ENCODE measurements at places on chromosomes 7 and 10.

DNA sequence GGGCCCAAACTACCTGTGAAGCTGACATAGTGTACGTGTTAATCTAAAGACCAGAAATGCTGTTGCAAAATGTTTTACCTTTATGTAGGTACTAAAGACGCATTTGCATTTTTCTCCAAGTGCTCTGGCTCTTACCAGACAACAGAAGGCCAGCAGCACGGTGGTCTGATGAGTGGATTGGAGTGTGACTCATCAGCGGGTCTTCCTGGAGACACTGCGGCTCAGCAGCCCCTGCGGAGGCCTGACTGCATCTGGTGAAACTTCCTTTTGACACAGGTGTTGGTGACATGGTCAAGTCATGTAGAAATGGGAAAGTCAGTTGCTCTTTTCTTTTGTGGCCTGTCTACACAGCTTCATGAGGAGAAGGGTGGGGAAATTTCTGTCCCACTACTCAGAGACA is 723.6 kb downstream of the INHBA start:
- no peak for DNase-seq

- DNase-seq, result no peak
Measured at GRCh38 chr7:1526271-1526754, 4.2 kb upstream of the MAFK start.

DNA sequence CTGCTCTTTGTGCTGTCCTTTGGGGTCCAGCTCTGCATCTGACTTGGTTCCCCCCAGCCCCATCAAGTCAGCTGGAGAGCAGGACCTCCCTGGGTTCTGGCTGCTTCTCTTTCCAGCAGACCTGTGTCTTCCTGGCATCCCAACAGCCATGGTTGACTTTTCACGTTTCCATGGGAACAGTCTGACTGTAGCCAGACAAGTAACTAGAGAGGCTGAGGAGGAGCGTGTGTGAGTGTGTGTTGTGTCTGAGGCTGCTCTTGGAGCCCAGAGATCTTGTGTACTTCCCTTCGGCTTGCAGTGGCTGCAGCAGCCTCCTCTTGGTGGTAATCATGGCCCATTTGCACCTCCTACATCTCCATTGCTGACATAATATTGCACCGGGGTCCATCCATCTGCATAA is 332.0 kb downstream of the RPS24 start:
- no peak for DNase-seq

GRCh38 chr10:114010316-114010715 is 33.4 kb upstream of the ADRB1 start:
- no peak for DNase-seq

DNA sequence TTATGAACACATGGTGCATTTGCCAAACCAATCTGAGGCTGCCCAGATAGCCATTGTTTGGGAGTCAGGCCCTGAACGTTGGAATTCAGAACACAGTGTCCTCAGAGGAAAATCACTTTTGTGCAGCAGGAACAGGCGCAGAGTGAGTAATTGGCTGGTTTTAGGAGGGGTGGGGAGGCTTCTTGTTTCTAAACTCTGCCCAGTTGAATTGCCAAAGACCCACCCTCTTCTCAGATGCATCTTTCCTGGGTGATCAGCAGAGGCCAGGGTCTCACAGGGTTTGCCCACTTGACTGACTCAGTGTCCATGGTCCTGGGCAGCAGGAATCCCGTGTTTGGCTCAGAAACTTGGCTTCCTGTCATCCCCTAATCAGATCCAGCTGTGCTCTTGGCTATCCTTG is 24.3 kb downstream of the PRLHR start:
- no peak for DNase-seq

DNA sequence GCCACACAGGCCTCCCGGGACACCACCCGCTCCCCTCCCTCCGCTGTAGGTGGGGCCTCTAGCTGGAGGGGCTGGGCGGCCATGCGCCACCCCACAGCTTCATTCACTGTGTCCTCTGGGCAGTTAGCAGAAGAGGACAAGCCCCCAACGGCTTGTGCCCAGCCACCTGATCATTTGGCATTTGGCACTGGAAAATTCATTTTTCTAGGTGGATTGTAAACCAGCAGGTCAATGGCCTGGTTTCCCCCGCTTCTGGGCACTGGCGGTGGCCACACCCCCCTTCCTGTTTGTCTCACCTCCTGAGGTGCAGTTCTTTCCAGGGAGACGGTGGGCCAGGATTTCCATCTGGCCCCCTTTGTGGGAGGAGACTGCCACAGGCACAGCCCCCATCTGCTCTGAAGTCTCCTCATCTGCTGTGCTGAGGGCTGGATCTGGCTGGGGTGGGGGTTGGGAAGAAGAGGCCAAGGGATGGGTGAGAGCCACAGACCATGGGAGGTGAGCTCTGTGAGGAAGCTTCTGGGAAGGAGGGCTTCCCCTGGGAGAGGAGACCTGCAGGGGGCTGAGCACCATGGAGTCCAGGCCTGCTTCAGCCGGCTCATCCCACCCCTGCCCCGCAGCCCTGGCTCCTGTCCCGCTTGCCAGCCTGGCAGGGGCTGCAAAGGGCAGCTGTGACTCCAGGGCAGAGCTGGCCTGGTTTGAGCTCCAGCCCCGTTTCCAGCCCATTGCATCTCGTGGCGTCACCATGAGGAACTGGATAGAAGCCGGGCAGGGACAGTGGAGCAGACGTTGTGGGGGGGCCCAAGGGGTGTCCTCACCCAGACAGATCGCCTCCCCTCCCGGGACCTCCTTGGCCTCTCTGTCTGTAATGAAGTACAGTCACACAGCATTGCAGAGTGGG is 40.1 kb upstream of the SLC29A3 start:
- no peak for DNase-seq

- no peak for DNase-seq
Measured at GRCh38 chr7:8436965-8437364, 3.6 kb downstream of the NXPH1 start.

- DNase-seq, result no peak
Measured at GRCh38 chr7:106165337-106165736, 53.2 kb upstream of the SYPL1 start.

GRCh38 chr10:80289451-80290287 is at the start of gene MAT1A:
MAT1A (minus strand) TSS chr10:80289658; CDS start chr10:80289423, 235 bp downstream.
- DNase-seq, result no peak

- no peak for DNase-seq
Measured at GRCh38 chr7:7176406-7177043, 5.8 kb upstream of the C1GALT1 start.

GRCh38 chr7:28032738-28033380 is 147.7 kb downstream of the JAZF1 start:
- DNase-seq, result no peak

- DNase-seq, result no peak
Measured at GRCh38 chr10:51804866-51805265, 105.5 kb upstream of the CSTF2T start.

GRCh38 chr7:42156291-42156865 is 80.6 kb downstream of the GLI3 start:
- no peak for DNase-seq

DNA sequence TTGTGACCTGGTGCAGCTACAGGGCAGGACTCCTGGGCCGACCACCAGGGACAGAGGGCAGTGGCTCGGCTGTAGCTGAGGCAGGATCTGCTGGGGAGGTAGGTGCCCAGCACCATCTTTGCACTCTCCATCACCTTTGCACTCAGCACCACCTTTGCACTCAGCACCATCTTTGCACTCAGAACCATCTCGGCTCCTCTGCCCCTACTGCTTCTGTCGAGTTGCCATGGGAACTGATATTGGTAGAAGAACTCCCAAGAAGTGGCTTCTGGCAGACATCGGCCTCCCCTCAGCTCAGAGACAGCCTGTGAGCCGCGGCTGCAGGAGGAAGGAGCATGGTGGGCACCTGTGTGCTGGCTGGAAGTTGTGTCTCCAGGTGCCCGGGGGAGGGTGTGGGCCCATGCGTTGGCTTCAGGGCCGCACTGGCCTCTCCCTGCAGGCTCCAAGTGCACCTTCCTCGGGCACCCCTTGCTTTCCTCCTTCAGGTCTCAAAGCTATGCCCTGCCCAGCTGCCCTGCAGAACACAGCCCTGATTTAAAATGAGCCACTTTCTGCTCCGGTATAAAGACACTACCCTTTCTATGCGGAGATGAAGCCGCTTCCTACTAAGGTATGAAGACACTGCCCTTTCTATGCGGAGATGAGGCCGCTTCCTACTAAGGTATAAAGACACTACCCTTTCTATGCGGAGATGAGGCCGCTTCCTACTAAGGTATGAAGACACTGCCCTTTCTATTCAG is 514.5 kb downstream of the PTPRN2 start:
- DNase-seq, result no peak

DNA sequence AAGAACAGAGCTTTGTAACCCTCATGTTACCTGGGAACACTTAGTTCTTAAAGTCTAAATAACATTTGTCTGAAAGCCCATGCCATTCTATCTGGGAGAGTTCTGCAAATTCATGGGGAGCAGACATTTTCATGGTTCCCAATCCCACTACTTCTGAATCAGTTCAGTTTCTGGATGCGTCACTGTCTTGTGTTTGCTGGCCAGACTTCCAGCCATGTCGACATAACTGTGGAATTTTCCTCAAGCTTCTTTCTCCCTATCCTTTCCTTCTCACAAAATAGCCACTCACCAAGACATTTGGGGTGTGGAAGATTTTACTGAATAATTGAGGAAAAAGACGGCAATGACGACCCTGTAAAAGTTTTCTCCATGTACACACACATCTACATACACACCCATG is 272.5 kb downstream of the NEBL start:
- no peak for DNase-seq

DNA sequence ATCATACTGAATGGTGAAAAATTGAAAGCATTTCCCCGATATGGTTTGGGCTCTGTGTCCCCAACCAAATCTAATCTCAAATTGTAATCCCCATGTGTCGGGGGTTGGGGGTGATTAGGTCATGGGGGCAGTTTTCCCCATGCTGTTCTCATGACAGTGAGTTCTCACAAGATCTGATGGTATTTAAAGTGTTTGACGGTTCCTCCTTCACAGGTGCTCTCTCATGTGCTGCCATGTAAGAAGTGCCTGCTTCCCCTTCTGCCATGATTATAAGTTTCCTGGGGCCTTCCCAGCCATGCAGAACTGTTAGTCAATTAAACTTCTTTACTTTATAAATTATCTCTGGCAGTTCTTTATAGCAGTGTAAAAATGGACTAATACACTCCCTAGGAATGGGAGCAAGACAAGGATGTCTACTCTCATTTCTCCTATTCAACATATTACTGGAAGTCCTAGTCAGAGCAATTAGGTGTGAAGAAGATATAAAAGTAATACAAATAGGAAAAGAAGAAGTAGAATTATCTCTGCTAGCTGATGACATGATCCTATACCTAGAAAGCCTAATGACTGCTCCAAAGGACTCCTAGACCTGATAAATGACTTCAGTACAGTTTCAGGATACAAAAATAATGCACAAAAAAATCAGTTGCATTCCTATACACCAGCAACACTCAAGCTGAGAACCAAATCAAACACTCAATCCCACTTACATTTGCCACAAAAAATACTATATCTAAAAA is 260.6 kb downstream of the RNLS start:
- DNase-seq, result no peak

DNA sequence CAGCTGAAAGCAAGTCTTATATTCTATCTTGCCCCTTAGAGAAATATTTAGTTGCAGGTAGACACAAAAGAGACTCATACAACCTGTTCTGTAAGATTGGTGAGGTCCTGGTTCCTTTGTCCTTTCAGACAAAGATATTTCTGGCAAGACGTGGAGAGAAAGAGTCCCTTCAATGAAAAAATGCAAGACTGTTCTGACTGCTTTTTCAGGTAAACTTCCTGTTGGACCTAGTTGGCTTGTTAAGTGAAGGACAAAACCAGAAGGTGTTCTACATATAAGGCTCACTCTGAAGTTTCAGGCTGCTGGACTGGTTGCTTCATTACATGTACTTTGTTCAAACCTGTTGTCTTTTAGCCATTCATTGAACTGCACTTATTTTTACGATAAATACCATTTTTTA is 119.0 kb upstream of the PTPRZ1 start:
- no peak for DNase-seq

GRCh38 chr7:49714182-49714581 is 59.3 kb upstream of the VWC2 start:
- DNase-seq, result no peak

DNA sequence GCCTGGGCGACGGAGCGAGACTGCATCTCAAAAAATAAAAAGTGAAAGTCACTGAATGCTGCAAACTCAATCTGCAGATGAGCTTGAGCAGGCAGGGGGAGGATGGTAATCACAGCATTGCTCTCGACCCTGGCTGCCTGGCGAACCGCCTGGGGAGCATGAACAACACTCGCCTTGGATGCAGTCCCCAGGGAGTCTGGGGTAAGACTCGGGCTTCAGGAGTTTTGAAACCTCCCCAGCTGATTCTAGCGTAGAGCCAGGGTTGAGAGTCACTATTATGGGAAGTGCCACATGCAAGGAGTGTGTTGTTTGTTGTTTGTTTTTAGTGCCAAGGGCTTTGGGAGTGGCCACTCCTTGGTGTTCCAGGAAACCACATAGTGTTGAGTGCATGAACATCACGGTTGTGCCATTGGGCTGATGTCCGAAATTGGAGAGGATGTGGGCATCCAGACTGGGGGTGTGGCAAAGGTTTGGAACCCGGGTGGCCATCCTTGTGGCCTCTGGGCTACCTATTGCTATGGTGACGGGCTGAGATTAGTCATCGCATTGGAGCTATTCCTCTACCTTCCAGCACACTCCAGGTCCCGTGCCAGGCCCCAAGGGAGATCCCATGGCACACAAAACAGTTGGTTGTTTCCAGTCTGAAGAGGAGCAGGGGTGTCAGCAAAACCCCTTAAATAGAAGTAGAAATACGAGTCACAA is 92.6 kb downstream of the RGS10 start:
- DNase-seq, result no peak

DNA sequence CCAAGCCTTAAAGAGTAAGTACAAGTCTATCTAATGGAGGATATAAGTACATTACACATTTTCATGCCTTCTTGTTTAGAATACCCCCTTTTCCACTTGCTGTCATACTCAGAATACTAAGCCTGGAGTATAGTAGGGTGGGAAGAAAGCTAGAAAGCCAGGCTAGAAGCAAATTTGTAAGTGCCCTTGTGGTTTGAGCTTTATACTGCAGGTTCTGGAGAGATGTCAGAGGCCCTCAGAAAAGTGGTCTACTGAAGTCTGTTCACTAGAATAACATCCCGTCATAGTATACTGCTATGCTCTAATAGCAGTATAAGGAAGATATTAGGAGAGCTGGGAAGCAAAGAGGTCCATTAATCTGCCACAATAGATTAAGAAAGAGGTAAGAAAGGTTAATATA is 62.7 kb downstream of the HPSE2 start:
- no peak for DNase-seq

GRCh38 chr10:93352638-93353383 is 129.3 kb downstream of the MYOF start:
- no peak for DNase-seq

DNA sequence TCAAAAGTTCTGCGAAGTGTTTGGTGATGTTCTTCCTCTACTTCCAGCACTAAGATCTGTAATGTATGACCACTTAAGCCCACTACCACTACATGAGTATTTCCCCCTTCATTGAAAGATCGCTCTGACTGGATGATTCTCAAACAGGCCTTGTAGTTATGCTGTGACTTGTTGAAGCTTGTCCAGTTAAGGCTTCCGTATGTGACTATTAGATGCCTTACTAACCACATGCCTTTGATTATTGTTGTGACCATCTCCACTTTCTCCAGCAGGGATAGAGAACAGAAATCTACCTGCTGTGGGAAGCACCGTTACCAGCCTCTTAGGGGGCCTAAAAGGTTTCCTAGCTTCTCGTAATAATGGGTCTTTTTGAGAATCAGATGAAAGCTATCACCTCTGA is 81.1 kb downstream of the NOC3L start:
- DNase-seq, result no peak
